ENCODE measurements at places on chromosomes 3 and 15.

DNA sequence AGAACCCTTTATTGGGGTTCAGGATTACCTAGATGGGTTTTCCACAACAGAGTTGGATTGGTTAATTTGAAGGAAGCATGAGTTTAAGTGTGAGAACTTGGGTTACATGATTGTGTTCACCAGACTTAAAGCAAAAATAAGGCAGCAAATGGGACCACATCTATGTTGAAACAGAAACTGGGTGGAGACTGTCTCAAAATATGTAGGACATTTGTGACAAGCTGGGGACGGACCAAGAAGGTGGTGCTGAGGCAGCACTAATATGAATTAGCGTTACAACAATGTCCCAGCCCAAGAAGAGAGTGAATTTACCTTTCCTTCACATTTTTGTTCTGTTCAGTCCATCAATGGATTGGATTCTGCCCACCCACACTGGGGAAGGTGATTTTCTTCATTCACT, 866 bp upstream of the AADACL2 start:
- DNase-seq = no peak

DNA sequence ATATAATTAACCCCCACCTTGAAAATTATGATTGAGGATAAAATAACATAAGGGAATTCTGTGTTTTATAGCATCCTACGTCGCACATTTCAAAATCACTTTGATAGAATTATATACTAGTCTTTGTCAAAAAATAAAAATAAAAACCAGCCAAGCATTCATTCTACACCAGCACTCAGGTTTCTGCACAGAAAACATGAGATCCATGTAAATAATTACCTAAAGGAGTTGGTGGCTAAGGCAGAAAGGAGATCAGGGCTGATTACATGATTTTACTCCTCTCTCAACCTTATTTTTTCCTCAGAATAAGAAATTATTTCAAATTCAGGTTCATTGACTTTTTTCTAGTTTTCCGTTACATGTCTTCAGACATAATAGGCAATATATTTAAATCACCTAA, 194.5 kb downstream of the PLCH1 start:
- DNase-seq = no peak

DNA sequence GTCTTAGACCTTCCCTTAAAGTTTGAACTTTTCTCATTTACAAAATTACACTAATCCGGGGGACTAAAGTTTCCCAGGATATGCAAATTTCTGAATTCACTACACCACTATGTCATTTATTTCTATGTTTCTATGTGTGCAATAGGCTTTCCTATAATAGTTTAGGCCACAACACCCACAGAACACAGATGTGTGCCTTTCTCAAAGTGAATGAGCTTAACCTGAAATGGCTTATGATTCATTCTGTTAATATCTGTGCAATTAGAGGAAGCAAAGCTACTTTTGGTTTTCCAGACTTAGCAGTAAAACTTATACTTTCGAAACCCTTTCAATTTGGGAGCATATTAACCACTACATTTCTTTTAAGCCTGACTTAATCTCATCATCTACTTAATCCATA, 748.1 kb downstream of the GBE1 start:
- DNase-seq = no peak

DNA sequence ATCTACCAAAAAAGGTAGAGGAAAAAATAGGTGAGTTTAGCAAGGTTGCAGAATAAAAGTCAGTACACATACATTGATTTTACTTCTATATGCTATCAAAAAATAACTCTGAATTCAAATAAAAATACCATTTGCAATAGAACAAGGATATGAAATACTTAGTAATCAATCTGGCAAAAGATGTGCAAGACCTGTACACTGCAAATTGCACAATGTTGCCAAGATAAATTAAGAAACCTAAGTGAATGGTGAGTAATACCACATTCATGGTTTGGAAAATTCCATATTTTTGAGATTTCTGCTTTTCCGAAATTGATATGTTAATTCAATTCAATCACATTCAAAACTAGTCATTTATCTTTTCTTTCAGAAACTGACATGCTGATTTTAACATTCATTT, 464.8 kb downstream of the EPHA3 start:
- DNase-seq = no peak

DNA sequence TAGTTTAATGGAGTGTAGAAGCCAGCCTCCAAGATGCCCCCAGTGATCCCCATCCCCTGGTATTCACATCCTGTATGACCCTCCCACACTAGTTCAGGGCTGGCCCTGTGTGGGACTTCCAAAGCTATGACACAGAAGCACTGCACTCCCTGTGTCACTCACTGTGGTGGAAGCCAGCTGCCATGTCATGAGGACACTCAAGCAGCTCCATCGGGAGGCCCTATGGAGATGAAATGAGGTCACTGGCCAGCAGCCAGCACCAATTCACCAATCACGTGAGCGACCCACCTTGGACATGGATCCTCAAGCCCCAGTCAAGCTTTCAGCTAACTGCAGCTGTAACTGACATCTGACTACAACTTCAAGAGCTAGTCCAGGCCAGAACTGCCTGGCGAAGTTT, 3.9 kb upstream of the ACAN start:
- no peak for DNase-seq

DNA sequence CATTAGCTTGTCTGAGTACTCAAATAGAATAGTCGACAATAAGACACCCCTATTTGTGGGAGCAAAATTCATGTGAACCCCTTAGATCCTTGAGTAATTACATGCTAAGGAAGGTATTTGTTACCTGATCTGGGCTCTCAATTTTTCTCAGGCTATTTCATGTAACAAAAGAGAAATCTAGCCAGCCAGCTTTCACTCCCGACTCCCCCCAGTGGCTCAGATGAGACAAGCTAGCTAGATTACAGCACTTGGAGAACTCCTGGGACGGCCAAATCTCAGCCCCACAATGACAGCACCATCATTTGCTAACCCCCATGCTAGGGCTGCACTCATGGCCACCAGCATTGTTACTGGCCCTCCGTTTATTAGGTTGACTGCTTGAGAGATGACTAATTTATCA, 41.3 kb downstream of the GLDN start:
- no peak for DNase-seq
